ENCODE measurements at places on chromosomes 7 and 10. TPM values are rescaled to one million over a fixed set of nuclear protein-coding genes. Genes with fewer than 3 reads are reported as not detected.

Gene AIMP2
- total RNA-seq: 25.8 TPM

Gene TMEM229A
- 2.1 TPM for total RNA-seq

Gene SFXN3
- total RNA-seq: 38.2 TPM

Gene SEMA3D
- total RNA-seq: 35.7 TPM

Gene HELLS
- 27.3 TPM for total RNA-seq

Gene RAB11FIP2
- 44.1 TPM for total RNA-seq

Gene ASB10
- not detected for total RNA-seq

Gene CALHM2
- total RNA-seq: 6.2 TPM

Gene JCAD
- total RNA-seq: 169 TPM

Gene TMEM236
- 0.44 TPM for total RNA-seq

Gene CUZD1
- 0.69 TPM for total RNA-seq

Gene PALD1
- total RNA-seq: 26.3 TPM

Gene ZNF862
- total RNA-seq: 10.3 TPM

Gene NXPH1
- total RNA-seq: 17.1 TPM

Gene FLNC
- 125 TPM for total RNA-seq

Gene ASB4
- total RNA-seq: 0.20 TPM

Gene SLC18A3
- 1.9 TPM for total RNA-seq

Measured in spinal cord (tissue), 10 donors.